Cerebellar nuclear complex (tissue), 1 donor: ENCODE measurements at places on chromosomes 13 and 19.

GRCh38 chr19:30394481-30395151 is 22.4 kb downstream of the ZNF536 start:
- no peak for DNase-seq

- no peak for DNase-seq
Measured at GRCh38 chr19:1826557-1827521, 14.8 kb upstream of the ATP8B3 start.

DNA sequence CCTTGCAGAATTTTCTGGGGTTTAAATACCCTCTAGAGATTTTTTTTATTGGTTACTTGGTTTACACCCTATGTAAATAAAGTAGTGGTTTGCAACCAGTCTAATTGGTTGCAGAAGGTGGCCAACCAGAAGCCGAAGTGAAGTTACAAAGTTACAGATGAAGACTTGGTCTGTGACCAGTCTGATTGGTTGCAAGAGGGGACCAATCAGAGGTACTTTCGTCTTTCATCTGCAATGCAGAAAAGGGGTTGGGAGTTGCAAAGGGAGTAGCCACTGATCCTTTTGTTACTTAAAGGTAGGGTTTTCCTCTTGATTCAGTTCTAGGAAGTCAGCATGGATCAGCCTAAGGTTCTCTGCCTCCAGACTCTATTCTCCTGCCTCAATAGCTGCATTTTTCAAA is 48.8 kb upstream of the CHST8 start:
- DNase-seq, result no peak

GRCh38 chr13:89212186-89212585 is 1541.0 kb downstream of the SLITRK5 start:
- no peak for DNase-seq

DNA sequence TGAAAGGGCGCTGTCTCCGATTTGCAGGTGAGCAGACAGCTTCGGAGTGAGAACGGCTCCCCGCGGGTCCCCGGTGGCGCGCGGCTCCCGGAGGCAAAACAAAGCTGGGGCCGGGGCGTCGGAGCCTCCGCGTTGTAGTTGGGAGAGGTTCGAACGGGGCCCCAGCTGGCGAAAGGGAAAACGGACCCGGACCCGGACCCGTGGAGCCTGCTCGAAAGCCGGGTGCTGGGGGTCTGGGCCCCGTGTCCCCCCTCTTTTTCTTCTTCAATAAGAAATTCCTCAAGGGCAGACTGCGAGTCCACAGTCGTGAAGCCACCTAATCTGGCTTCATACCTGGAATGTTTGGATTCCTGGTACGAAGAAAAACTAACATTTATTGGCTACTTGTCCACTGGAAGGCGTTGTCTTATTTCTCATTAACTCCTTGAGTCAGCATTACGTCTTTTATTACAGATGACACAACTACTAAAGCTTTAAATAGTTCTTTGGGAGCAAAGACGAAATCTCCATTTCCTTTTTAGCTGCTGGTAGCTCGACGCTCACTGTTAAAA is 632 bp upstream of the MTIF3 start:
- DNase-seq, result no peak

DNA sequence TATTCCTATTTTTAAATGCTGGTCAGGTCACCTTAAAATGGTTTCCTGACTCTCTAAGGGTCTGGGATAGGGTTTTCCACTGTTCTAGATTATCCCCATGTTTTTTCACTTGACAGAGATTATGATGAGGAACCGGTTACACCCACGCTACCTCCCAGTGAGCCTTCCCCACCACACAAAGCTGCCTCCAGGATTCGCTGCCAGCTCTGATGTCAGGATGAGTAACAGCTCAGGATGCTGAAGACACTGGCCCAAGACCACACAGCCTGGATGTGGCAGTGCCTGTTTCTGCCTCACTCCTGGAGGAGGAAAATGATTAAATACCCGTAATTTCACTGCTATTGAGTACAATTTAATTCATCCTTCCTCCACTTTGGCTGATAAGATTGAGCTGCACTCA is 22.9 kb downstream of the ZNF114 start:
- no peak for DNase-seq

- DNase-seq, result no peak
Measured at GRCh38 chr13:111215081-111216047, 100.3 kb downstream of the ARHGEF7 start.

GRCh38 chr19:31613683-31614219 is 264.5 kb upstream of the TSHZ3 start:
- DNase-seq, result no peak

GRCh38 chr19:17831419-17831888 is 10.1 kb upstream of the INSL3 start:
- DNase-seq, result no peak
